Mammary microvascular endothelial cell (primary cell): ENCODE measurements at places on chromosomes 4 and X. TPM values are rescaled to one million over a fixed set of nuclear protein-coding genes. Genes with fewer than 3 reads are reported as not detected.

HS3ST1 gene
- total RNA-seq: 0.98 and 5.0 TPM in 2 replicates

TEX11 gene
- not detected in 2 replicates for total RNA-seq

SLC10A4 gene
- total RNA-seq: not detected in 2 replicates

BCOR gene
- total RNA-seq: 16.8 and 17.0 TPM in 2 replicates

FAM9C gene
- not detected in 2 replicates for total RNA-seq

ARSH gene
- total RNA-seq: not detected in 2 replicates

TMPRSS11B gene
- not detected in 2 replicates for total RNA-seq

P2RY4 gene
- total RNA-seq: not detected in 2 replicates

CDS1 gene
- total RNA-seq: under 0.01 TPM in 1 of 2 replicates, not detected in the other

GPRASP2 gene
- 15.3 and 17.5 TPM in 2 replicates for total RNA-seq

IL3RA gene
- total RNA-seq: 33.3 and 36.0 TPM in 2 replicates

HSFX3 gene
- total RNA-seq: not detected in 2 replicates

ARL9 gene
- 0.07 and 0.10 TPM in 2 replicates for total RNA-seq

SPATA18 gene
- 6.8 and 11.3 TPM in 2 replicates for total RNA-seq

MAGEA2B gene
- total RNA-seq: not detected in 2 replicates

NAT8L gene
- not detected in 2 replicates for total RNA-seq

ZFP92 gene
- total RNA-seq: 0.07 and 0.10 TPM in 2 replicates

PROM1 gene
- total RNA-seq: not detected in 2 replicates

GSX2 gene
- total RNA-seq: not detected in 2 replicates

PFKFB1 gene
- not detected in 2 replicates for total RNA-seq

CLCN5 gene
- total RNA-seq: 5.1 and 7.3 TPM in 2 replicates

ATOH1 gene
- not detected in 2 replicates for total RNA-seq

VCX3A gene
- total RNA-seq: not detected in 2 replicates

NR0B1 gene
- not detected in 2 replicates for total RNA-seq

LINC00632 gene
- total RNA-seq: 2.1 and 2.3 TPM in 2 replicates

USP11 gene
- 13.3 and 16.1 TPM in 2 replicates for total RNA-seq

HSFX1 gene
- total RNA-seq: 0.07 TPM in 1 of 2 replicates, not detected in the other

SLC2A9 gene
- 2.5 and 2.9 TPM in 2 replicates for total RNA-seq

FRAS1 gene
- total RNA-seq: 4.1 and 4.3 TPM in 2 replicates

SEPSECS gene
- total RNA-seq: 4.0 and 4.1 TPM in 2 replicates

ANKRD50 gene
- 23.6 and 24.2 TPM in 2 replicates for total RNA-seq

NKAP gene
- total RNA-seq: 4.3 and 4.7 TPM in 2 replicates

ANKRD37 gene
- total RNA-seq: 4.0 and 10.1 TPM in 2 replicates

VSIG4 gene
- not detected in 2 replicates for total RNA-seq

KLKB1 gene
- not detected in 2 replicates for total RNA-seq

MAGEC1 gene
- not detected in 2 replicates for total RNA-seq

AKAP4 gene
- total RNA-seq: not detected in 2 replicates

HTN3 gene
- total RNA-seq: not detected in 2 replicates

COL4A6 gene
- 0.93 and 1.1 TPM in 2 replicates for total RNA-seq

ANAPC10 gene
- total RNA-seq: 24.0 and 24.5 TPM in 2 replicates

UGT2B15 gene
- total RNA-seq: not detected in 2 replicates

SHISA3 gene
- 13.6 and 14.3 TPM in 2 replicates for total RNA-seq

UGDH gene
- total RNA-seq: 38.6 and 42.7 TPM in 2 replicates

ATP1B4 gene
- total RNA-seq: not detected in 2 replicates

RBM47 gene
- 0.05 and 0.07 TPM in 2 replicates for total RNA-seq

RTL9 gene
- total RNA-seq: not detected in 2 replicates

CWH43 gene
- not detected in 2 replicates for total RNA-seq

ATRX gene
- 35.1 and 44.4 TPM in 2 replicates for total RNA-seq

WWC2 gene
- 20.2 and 23.5 TPM in 2 replicates for total RNA-seq

GABRE gene
- 1.7 and 2.4 TPM in 2 replicates for total RNA-seq
